ENCODE measurements at places on chromosomes 5 and 9. TPM values are rescaled to one million over a fixed set of nuclear protein-coding genes. Genes with fewer than 3 reads are reported as not detected.

The MORN5 gene
- polyA plus RNA-seq = not detected

DNA sequence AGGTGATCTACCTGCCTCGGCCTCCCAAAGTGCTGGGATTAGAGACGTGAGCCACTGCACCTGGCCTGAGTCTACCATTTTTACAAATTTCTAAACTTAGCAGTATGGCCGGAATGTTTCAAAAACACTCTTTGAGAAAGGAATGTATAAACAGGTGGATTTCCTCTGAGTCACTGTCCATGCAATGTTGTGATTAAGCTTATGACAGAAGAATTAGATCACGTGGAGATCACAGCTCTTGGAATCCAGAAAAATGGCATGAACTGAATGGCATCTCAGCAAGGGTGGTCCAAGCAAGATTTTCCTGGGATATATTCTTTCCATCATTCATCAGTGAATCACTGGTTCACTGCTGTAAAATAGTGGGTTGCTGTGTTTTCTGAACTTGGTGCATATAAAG, 865.0 kb downstream of the PTPRD start:
- no peaks in the 10 kb centered on the region for H3K36me3 ChIP-seq
- H3K4me3 ChIP-seq = no peak overlapping the region
- H3K27ac ChIP-seq = no peak overlapping the region
- DNase-seq = peak; percentile 19

The SLC30A5 gene
- polyA plus RNA-seq = 21.2 TPM

GRCh38 chr5:10703676-10704075, 57.4 kb downstream of the DAP start:
- H3K27ac ChIP-seq = 0 out of 2 replicates have a peak overlapping the region, but pooled peaks have one; percentile 9
- no peak overlapping the region for H3K4me3 ChIP-seq
- H3K4me1 ChIP-seq = peaks cover 39% of the 10 kb centered on the region

The PCDHGA12 gene
- 7.9 TPM for polyA plus RNA-seq

The TMEM252 gene
- polyA plus RNA-seq = not detected

GRCh38 chr9:128702949-128703615, 779 bp downstream of the PKN3 start:
- no peaks in the 10 kb centered on the region for H3K27me3 ChIP-seq
- DNase-seq = no peak
- H3K4me1 ChIP-seq = no peaks in the 10 kb centered on the region
- H3K27ac ChIP-seq = peak overlapping the region; percentile 58
- no peaks in the 10 kb centered on the region for H3K36me3 ChIP-seq

The ABCA2 gene
- 46.0 TPM for polyA plus RNA-seq

DNA sequence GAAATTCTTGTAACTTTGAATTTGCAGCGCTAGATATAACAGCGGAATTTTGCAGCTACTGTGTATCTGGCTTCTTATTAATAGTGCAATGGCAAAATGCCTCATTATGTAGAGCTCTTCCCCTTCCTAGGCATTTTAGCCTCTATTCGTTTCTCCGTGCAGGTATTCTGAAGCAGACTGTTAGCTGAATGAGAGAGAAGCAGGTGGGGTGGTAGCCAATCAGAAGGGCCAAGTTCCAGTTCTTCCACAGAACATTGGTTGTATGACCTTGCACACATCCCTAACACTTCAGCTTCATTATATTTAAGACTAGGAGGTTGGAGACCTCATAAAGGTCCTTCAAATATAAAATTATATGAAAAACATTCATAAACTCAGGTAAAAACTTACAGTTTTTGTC, 1.2 kb upstream of the VPS13A start:
- H3K4me1 ChIP-seq = 0 out of 2 replicates have a peak, but pooled peaks cover 1% of the 10 kb centered on the region
- no peak overlapping the region for H3K27ac ChIP-seq
- DNase-seq = no peak
- peaks cover 3% of the 10 kb centered on the region for H3K27me3 ChIP-seq
- no peak overlapping the region for H3K4me3 ChIP-seq

The ATP6V0E1 gene
- 258 TPM for polyA plus RNA-seq

The SCGB3A2 gene
- polyA plus RNA-seq = not detected

The HBEGF gene
- polyA plus RNA-seq = 36.1 TPM

The GRM6 gene
- polyA plus RNA-seq = not detected

Data from IMR-90 (cell line).